ENCODE measurements at places on chromosomes 7 and 10.

DNA sequence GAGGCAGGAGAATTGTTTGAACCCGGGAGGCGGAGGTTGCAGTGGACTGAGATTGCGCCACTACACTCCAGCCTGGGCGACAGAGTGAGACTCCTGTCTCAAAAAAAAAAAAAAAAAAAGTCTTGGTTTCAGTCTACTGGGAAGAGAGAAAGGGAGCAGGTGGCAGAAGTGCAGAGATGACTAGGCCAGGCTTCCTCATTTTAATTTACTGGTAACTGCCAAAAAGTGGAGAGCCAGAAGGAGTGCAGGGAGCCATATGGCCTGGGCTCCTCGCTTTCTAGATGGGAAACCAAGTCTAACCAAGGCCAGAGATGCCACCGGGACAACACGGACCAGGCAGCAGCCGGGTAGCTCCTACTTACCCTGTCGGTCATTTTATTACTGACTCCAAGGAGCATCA is 12.2 kb downstream of the SEPHS1 start:
- DNase-seq: no peak

DNA sequence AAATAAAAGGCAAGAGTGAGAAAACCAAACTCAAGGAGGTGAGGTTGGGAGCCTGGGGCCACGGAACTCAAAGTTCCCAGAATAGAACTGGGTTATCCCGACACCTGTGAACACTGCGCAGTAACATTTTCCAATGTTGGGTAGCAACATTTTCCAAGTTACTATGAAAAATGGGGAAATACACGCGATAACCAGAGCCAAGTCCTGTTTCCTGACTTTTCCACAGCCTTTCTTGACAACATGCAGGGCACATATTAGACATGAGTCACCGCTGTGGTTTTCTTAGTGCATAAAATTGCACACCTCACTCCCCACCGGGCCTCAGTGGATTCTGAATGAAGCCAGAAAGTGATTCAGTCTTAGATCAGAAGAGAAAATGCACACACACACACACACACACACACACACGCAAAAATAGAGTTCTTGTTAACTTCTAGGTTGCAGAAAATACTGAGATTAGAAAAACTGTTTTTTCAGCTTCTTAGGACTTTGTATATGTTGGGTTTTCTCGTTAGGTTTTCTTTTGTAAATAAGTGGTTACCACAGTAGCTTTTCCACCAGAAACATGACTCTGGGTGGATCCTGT is 70.0 kb downstream of the CAMK1D start:
- peak; percentile 97 for DNase-seq

- no peak for DNase-seq
Observed at GRCh38 chr10:119701861-119702260, 24.0 kb upstream of the INPP5F start.

DNA sequence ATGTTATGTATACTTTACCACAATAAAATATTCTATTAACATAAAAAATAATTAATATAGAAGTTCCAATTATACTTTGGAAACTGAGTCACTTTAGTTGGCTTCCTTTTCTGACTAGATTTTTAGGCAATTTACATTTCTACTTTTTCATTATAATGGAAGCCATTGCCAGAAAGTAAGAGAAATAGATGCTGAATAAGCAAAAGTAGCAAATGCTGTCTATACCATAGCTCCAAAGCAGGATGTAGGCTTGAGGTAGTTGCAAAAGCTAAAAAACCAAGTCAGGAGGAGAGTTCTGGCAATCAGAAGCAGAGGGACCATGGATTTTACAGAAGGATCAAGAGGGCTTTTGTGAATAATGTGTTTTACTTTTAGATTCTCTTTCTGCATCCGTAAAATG is 262.4 kb upstream of the TMEM229A start:
- DNase-seq: no peak

DNA sequence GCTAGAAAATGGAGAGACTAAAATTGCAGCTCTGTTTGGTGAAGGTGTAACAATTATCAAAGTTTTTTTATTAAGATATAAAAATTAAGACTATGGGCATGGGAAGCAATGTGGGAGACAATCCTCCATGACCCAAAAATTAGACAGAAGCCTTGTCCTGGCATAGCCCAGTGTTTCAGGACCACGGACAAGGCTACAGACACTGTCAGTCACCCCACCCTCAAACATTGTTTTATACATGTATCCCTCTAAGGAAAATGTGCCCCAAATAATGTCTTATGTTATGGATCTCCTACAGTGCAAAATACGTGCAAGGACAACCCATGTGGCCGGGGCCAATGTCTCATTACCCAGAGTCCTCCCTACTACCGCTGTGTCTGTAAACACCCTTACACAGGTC is 24.0 kb downstream of the HABP2 start:
- DNase-seq: no peak

DNA sequence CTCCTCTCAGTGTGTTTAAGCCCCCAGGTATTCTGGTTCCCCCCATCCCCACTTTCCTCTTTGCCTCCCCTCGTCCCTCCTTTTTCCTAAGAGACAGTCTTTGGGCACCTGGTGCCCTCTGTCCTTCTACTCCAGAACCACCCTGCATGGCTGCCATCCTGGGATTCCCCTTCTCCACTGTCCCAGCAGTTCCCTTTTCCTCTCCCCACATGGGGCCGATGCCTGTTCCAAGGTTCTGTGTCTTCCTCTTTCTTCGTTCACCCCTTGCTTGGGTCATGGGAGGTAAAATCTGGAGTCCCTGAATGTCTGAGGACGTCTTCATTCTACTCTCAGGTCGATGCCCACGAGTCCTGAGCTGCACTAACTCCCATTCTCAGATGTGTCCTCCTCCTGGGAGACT is 120.8 kb downstream of the TAX1BP1 start:
- DNase-seq: no peak

DNA sequence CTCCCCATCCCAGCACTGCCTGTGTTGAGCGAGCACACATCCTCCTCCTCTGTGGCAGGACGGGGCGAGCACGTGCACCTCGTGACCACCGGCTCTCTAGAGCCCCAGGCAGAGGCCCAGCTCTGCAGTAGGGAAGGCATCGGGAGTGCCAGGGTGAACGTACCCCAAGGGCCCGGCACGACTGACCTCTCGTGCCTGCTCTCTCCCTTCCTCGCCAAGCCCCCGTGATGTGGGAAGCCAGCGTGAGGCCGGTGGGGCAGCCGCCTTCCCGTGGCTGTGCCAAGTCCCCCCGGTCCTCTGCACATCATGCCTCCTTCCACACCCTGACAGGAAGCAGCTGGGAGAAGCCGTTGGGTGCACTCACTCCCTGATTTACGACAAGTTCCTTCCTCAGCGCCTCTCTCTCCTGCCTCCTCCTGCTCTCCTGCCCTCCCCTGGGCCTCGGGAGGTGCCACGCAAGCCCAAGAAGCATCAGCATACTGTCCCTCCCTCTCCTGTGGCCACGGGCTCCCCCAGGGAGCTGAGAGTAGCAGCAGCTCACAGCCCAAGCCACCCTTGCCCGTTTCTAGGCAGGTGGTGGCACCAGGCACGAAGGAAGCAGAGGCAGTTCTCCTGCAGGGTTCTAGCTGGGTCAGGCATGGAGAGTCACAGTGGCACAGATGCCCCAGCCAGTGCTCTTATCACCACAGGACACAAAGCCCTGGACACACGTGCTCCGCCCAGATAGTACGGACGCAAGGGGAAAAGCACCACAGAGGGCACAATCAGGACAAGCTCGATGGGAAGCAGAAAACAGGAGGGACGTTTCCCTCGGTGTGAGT is 47.0 kb downstream of the AMZ1 start:
- DNase-seq: no peak

GRCh38 chr7:32224276-32224675 is 154.1 kb upstream of the PDE1C start:
- DNase-seq: no peak

- no peak for DNase-seq
Observed at GRCh38 chr10:52639652-52640051, 132.9 kb downstream of the MBL2 start.

GRCh38 chr7:2518737-2519118 is 846 bp upstream of the LFNG start:
- DNase-seq: no peak

DNA sequence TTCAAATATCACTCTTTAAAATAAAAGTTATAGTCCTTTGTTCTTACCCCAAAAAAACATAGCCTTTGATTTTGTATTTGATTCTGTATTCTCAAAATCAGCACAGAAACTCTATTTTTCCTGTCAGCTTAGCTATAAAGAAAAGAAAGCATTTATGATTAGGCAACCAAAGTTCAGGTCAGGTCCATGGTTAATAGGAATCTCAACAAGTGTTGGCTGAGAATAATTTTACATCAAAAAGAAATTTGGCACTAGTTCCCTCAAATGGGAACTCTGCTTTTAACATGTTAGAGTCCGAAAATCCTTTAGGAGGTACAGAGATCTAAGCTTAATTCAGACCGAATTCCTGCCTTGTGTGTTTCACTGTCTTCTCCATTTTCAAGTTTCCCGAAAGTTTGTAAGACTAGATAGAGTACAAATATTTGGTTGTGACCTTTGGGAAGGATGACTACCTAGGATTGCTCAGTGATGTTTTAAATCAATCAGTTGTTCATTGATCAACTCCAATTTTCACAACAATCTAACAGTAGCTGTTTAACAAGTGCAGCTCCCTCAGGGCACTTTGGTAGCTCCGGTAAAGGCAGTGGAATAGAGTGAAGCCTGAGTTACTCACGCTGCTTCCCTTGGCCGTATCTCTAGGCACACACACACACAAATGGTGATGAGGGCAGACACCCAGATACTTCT is 8.8 kb upstream of the ENO4 start:
- DNase-seq: no peak

DNA sequence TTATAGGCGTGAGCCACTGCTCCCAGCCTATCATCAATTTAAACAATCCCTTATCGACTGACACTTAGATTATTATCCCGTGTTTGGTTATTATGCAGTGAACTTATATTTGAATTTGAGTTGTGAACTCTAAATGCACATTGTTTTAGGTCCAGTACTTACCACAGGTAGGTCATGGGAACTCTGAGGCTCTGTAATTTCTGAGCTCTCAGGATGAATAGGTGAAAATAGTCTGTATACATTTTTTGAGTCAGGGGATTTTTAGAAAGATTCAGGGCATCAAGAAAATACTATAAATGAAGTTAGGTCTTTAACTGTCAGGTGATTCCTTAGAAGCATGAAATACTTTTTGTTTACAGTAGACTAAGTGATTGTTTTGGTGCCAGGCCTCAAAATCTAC is 8.8 kb downstream of the CCDC136 start:
- DNase-seq: no peak

- no peak for DNase-seq
Observed at GRCh38 chr7:121393005-121393366, 3.1 kb downstream of the FAM3C start.
